ENCODE measurements at places on chromosomes 2 and 18. TPM values are rescaled to one million over a fixed set of nuclear protein-coding genes. Genes with fewer than 3 reads are reported as not detected.

DNA sequence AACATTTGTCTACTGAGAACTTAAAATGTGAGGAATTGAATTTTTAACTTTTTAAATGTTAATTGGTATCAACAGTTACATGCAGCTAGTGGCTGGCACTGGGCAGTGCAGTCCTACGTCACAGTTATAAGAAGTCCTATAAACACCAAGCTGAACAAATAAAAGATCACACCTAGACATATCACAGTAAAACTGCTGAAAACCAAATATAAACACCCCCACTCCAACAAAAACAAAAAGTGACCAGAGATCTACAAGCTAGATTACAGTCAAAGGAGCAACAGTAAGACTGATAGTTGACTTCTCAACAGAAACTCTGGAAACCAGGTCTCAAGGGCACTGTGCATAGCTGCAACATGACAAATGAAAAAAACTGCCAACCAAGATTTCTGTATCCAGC, 19.4 kb downstream of the TLK1 start:
- DNase-seq: no peak

GRCh38 chr2:8684878-8685696, 3.2 kb downstream of the ID2 start:
- DNase-seq: peak; percentile 75

GRCh38 chr2:120236791-120237190, 13.6 kb upstream of the TMEM185B start:
- DNase-seq: no peak

DNA sequence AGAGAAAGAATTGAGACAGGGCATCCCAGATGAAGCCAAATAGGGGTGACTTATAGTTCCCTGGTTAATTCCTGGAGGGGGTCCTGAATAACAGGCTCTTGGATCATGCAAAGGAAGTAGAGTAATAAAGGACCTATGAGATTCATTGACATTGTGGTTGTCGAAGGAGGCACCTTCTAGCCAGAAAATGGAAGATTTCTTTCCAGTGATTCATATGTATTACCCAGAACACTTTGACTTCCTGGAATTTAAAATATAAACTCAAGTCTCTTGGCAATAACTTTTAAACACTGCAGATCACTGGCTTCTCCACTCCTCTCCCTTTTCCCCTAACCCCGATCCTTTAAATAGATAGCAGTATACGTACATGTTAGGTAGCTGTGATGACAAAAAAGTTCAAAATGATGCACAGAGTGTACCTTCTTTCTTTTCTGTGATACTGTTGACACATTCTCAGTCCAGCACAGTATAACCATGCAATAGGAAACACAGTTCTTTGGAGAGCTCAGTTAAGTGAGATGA, 211.8 kb downstream of the LTBP1 start:
- DNase-seq: no peak

- no peak for DNase-seq
Measured at GRCh38 chr2:171566057-171566456, 43.8 kb downstream of the CYBRD1 start.

DNA sequence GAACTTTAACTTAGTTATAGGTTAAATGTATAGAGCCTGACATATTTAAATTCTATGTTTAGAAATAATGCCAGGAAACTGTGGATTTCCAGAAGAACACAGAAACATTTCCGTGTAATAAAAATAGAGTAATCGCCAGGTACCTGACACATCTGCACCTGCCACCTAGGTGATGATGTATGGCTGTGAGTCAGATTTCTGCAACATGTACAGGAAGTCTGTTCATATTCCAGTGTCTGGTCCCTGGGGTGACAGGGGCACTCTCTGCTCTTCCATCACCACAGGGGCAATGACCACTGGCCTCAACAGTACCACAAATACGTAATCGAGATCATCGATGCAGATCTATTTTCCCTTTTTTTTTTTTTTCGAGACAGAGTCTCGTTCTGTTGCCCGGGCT, 101.1 kb upstream of the LPIN2 start:
- no peak for DNase-seq

GRCh38 chr2:68391099-68391498, 26.0 kb downstream of the PLEK start:
- DNase-seq: no peak

Gene ASXL3
- total RNA-seq: 0.35 TPM

GRCh38 chr2:20985062-20985461, 58.8 kb downstream of the APOB start:
- DNase-seq: no peak

Gene GALNT5
- total RNA-seq: 0.17 TPM

DNA sequence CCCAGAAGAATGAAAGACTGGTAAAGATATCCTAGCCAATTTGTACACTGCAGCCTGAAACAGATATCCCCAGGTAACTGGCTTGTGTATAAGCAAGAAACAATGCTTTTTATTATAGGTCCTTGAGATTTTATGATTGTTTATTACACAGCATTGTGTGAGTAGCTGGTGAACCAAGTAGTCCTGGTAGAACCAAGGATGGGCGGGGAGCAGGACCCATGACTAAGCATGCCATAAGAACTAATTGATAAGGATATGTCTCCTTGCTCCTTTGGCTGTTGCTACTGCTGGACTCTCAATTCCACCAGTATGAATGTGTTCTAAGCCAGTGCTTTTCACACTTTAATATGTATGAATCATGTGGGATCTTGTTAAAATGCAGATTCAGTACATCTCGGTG, 12.3 kb upstream of the ALMS1 start:
- DNase-seq: no peak

Gene ACTG2
- total RNA-seq: 1.4 TPM

DNA sequence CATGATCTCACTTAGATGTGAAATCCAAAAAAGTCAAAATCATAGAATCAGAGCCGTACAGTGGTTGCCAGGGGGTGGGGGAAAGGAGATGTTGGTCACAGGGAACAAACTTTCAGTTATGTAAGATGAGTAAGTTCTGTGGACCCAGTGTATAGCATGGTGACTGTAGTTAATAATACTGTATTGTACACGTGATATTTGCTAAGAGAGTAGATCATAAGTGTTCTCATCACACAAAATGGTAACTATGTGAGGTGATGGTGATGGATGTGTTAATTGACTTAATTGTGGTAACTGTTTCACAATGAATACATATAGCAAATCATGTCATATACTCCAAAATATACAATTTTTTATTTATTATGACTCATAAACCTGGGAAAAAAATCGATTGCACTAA, 202.1 kb upstream of the SMAD7 start:
- no peak for DNase-seq

Gene GNAL
- 23.8 TPM for total RNA-seq

- peak; percentile 63 for DNase-seq
Measured at GRCh38 chr2:197599285-197599965, 76.0 kb downstream of the RFTN2 start.

Gene PAX3
- not detected for total RNA-seq

GRCh38 chr2:83233326-83233725, 1225.8 kb downstream of the SUCLG1 start:
- DNase-seq: no peak

- DNase-seq: no peak
Measured at GRCh38 chr2:37829202-37829601, 95.9 kb upstream of the RMDN2 start.

Gene FBXO11
- 66.1 TPM for total RNA-seq

Gene AGXT
- not detected for total RNA-seq

DNA sequence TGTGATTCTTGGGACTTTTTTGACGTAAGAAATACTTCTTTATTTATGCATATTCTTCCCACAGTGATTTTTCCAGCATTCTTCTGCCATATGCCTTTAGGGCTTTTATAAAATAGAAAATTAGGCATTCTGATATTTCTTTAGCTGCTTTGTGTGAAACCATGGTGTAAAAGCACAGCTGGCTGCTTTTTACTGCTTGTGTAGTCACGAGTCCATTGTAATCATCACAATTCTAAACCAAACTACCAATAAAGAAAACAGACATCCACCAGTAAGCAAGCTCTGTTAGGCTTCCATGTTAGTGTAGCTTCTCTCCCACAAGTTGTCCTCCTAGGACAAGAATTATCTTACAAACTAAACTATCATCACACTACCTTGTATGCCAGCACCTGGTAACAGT, 62.6 kb downstream of the EIF5B start:
- DNase-seq: no peak

GRCh38 chr2:183024339-183025095, 13.7 kb downstream of the NCKAP1 start:
- no peak for DNase-seq

Gene SP100
- total RNA-seq: 0.28 TPM

Gene CYTIP
- 0.09 TPM for total RNA-seq

Gene AQP12A
- not detected for total RNA-seq

DNA sequence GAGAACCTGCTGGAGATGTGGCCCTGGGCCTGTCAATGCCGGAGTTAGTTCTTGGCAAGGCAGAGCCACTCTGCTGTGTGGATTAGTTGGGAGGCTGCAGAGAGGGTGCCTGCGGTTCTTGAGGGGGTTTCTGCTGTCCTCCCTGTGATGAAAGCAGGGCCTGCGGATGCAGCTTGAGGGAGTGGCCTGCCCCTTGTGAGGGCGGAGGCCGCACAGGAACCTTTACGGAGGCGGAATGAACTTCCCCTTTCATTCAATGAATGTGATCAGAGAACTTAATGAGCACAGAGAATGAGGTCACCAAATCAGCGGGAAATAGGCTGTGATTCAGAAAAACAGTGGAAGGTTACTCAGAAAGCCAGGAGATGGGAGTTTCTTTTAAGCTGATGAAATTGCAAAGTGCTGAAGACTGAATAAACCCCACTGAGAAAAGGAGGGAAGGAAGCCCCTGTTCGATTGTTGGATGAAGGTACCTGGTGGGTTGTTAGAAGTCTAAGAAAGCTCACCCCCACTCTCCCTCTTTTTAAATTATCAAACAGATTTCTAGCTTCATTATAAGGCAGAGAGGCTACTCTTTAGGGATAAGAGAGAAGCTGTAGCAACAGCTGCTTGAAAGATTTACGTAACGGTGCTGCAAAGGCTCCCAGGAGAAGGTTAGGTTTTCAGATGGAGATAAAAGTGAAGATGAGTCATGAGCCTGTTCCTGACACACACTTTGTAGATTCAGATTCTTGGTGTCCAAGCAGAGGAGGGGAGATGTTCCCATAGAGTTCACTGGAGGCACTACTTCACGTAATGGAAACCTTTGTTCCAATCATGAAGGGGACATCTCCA, 47.4 kb downstream of the VWA3B start:
- peak; percentile 53 for DNase-seq

DNA sequence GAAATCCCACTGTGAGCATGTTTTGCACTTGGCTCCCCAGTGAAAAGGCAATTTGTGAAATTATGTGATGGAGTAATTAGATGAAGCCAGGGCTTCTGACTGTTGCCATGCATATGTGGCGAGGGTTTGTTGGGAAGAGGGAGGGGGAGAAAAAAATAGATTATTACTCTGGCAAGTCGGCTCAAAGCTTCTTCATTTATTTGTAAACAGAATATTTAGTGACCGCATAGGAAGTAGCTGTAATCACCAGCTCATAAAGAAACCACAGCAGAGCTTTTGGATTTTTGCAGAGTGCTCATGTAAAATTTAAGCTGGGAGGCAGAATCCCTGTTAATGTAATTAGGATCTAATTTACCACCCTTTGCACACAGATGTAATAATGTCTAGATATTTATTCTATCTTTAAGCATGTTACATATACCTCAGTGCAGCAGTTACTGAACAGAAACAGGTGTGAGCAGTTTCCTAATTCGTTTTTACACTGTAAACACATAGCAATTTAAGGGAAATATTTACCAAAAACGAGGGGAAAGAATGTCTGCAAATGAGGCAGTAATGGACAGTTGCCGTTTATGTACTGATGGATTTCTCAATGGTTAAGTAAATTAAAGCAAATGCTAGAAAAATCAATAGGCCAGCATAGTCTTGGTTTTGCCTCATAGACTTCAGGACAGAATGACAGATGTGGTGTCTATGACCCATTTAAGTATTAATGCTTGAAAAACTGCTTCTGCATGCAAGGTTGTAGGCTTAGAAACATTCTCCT, 87.9 kb downstream of the MEIS1 start:
- DNase-seq: no peak

Gene CXCR4
- 0.79 TPM for total RNA-seq

GRCh38 chr2:220981926-220982325, 590.2 kb downstream of the EPHA4 start:
- no peak for DNase-seq

GRCh38 chr2:207437524-207438143, 92.1 kb upstream of the CREB1 start:
- DNase-seq: no peak

Gene UPP2
- not detected for total RNA-seq

DNA sequence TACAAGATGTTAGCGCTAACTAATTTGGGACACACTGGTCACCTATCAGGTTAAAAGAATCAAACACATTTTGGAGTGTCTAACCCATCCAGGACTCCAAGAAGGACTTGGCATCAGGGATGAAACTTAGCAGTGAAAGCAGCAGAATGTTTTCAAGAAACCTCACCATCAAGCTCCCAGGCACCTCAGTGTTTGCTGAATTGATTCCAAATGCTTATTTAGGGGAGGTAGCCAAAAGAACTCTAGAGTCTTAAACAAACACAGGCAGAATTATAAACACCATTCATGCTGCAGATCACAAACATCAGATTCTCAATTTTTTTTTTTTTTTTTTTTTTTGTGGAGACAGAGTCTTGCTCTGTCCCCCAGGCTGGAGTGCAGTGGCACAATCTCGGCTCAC, 122.8 kb upstream of the UXS1 start:
- DNase-seq: no peak

- no peak for DNase-seq
Measured at GRCh38 chr2:113169002-113169530, 4.7 kb upstream of the PSD4 start.

- no peak for DNase-seq
Measured at GRCh38 chr18:67243799-67244587, 272.5 kb downstream of the DSEL start.

Measured in H9 (cell line).